ENCODE measurements at places on chromosomes 6 and 20. TPM values are rescaled to one million over a fixed set of nuclear protein-coding genes. Genes with fewer than 3 reads are reported as not detected.

HLA-DOB gene
- total RNA-seq = not detected

RAMACL gene
- total RNA-seq = 0.77 TPM

GJA10 gene
- not detected for total RNA-seq

TRIM40 gene
- total RNA-seq = not detected

WFDC5 gene
- not detected for total RNA-seq

TTK gene
- total RNA-seq = 0.25 TPM

CST1 gene
- total RNA-seq = not detected

SEL1L2 gene
- 1.4 TPM for total RNA-seq

THEMIS gene
- total RNA-seq = 0.22 TPM

CCN6 gene
- not detected for total RNA-seq

DUSP15 gene
- total RNA-seq = 5.1 TPM

COL20A1 gene
- not detected for total RNA-seq

PHACTR3 gene
- total RNA-seq = 4.3 TPM

DNA sequence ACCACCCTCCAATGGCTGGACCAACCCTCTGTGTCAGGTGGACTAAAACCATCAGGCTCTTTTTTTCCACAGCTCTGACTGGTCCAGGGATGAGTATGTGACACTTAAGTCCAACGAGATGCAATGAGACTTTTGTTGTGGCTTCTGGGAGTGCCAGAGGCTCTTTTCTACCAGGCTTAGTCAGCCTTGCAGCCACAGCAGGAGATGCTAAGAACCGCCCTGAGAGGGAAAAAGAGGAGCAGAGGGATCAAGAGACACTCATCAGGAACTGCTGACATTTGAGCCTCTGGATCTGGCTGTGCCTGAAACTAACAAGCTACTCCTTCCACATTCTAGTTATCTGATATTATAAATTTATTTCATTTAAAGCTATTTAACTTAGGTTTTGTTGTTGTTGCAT, 270.9 kb upstream of the SULF2 start:
- no peak for DNase-seq
- no peaks in the 10 kb centered on the region for H3K4me1 ChIP-seq
- H3K27ac ChIP-seq = no peak overlapping the region
- H3K27me3 ChIP-seq = peaks cover 50% of the 10 kb centered on the region

- H3K36me3 ChIP-seq = no peaks in the 10 kb centered on the region
- H3K4me3 ChIP-seq = no peak overlapping the region
- DNase-seq = no peak
- H3K4me1 ChIP-seq = no peaks in the 10 kb centered on the region
- H3K27me3 ChIP-seq = peaks cover 62% of the 10 kb centered on the region
Observed at GRCh38 chr20:44832724-44833123, 22.4 kb upstream of the RIMS4 start.

- DNase-seq = no peak
- H3K36me3 ChIP-seq = no peaks in the 10 kb centered on the region
- H3K4me3 ChIP-seq = no peak overlapping the region
- H3K4me1 ChIP-seq = no peaks in the 10 kb centered on the region
- no peak overlapping the region for H3K27ac ChIP-seq
Observed at GRCh38 chr20:4434681-4435080, 287.0 kb upstream of the PRND start.

DNA sequence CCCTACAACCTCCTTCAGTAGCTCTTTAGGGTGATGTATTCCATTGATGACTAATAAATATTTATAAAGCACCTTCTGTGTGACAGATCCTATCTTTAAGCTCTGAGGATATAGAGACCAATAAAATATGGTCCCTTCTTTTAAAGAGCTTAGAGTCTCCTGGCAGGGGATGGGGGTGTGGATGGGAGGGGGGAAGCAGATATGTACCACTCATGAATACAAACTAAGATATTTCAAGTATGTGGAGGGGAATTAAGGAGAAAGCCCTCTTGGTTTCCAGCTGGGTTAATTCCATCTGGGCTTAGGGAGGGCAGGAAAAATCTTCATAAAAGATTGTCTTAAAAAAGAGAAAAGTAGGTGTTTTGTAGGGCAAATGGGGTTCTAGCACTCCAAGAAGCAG, 21.6 kb upstream of the FBXO9 start:
- H3K4me3 ChIP-seq = no peak overlapping the region
- DNase-seq = no peak
- H3K27ac ChIP-seq = peak overlapping the region; percentile 70
- no peaks in the 10 kb centered on the region for H3K27me3 ChIP-seq

- no peak overlapping the region for H3K27ac ChIP-seq
- DNase-seq = no peak
- H3K4me3 ChIP-seq = no peak overlapping the region
- no peaks in the 10 kb centered on the region for H3K36me3 ChIP-seq
- no peaks in the 10 kb centered on the region for H3K4me1 ChIP-seq
- no peaks in the 10 kb centered on the region for H3K27me3 ChIP-seq
Observed at GRCh38 chr6:23735151-23735550, 390.9 kb upstream of the NRSN1 start.

GRCh38 chr6:36000451-36000850, 24.0 kb downstream of the SLC26A8 start:
- no peaks in the 10 kb centered on the region for H3K4me1 ChIP-seq
- DNase-seq = no peak
- no peak overlapping the region for H3K4me3 ChIP-seq

- H3K27me3 ChIP-seq = no peaks in the 10 kb centered on the region
- no peak overlapping the region for H3K4me3 ChIP-seq
- no peak overlapping the region for H3K27ac ChIP-seq
Observed at GRCh38 chr6:106037060-106037459, 49.1 kb upstream of the PRDM1 start.

- no peak overlapping the region for H3K27ac ChIP-seq
- H3K4me3 ChIP-seq = no peak overlapping the region
- no peaks in the 10 kb centered on the region for H3K27me3 ChIP-seq
- DNase-seq = no peak
Observed at GRCh38 chr20:16158976-16159286, 414.3 kb downstream of the KIF16B start.

DNA sequence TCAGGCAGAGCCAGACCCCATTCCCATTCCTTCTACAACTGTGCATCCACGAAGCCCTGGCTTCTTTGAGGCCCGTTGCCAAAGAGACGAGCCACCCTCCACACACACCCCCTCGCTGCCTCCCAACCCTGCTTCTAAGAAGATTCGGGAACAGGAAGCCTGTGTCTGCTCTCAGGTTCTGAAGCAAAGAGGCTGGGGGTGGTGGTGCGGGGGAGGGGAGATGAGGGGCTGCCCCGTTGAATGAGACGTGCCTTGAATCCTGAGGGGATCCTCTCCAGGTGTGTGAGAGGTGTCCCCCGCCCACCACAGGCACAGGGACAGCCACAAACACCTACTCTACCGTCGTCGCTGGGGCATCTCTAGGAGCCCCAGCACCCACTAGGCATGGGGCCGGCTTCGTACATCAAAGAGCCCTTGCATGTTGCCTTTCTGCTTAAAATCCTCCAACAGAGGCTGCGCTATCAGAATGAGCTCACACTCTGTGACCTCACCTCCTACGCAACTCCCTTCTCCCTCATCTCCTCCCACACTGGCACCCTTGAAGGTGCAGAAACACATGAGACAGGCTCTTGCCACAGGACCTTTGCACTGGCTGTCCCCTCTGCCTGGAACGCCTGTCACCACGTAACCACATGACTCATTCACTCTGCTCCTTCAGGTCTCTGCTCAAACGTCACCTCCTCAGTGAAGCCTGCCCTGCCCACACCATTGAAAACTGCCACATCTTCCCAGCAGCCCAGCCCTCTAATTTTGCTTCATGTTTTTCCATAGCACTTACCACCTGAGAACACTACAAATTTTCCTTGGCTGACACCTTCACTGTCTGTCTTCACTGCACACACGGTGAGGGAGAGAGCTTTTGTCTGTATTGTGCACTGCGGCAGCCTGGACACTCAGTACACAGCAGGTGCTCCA, 58.5 kb downstream of the PREX1 start:
- no peaks in the 10 kb centered on the region for H3K27me3 ChIP-seq
- no peaks in the 10 kb centered on the region for H3K36me3 ChIP-seq
- DNase-seq = no peak
- no peak overlapping the region for H3K4me3 ChIP-seq

DNA sequence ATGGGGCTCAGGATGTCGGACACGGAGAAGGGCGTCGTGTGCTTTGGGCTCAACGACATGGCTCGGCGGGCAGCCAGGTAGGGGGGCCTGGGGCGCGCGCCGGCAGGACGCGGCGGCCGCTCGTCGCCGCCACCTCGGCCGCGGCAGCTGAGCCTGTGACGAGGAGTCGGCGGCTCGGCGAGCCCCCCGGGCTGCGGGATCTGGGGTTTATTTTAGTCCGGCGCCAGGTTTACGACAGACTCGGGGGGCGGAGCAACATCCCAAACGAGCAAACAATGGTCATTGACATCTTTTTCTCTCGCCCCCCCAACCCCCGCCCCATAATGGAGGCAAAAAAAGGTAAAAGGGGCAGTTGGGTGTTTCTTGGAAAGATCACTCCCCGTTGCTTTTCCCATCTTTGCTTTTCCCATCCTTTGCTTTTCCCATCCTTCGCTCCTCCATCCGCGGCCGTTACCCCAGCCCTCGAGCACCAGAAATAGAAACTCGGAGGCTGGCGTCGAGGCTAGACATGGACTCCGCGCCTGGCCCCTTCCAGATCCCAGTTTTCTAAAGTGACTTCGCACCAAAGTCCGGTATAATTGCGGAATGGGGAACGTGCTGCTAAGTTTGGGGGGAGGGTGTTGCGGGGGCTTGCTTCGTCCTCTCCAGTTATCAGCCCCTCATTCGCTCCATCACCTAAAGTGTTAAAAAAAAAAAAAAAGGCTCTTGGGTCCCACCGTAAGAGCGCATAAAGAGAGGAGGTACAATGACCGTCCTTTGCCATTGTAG, at the start of gene NKX2-4:
NKX2-4 (minus strand) TSS at position 186 of the 768 bp plus-strand sequence; CDS start at position 59, 127 bp downstream.
- H3K27me3 ChIP-seq = peaks cover 100% of the 10 kb centered on the region
- H3K4me1 ChIP-seq = peaks cover 15% of the 10 kb centered on the region
- no peak within 1 kb of the TSS for H3K27ac ChIP-seq

GRCh38 chr20:11777387-11778205, 140.1 kb upstream of the BTBD3 start:
- peak overlapping the region; percentile 33 for H3K4me3 ChIP-seq
- no peaks in the 10 kb centered on the region for H3K27me3 ChIP-seq
- H3K27ac ChIP-seq = peak overlapping the region; percentile 0

- no peaks in the 10 kb centered on the region for H3K4me1 ChIP-seq
- no peaks in the 10 kb centered on the region for H3K27me3 ChIP-seq
- no peak overlapping the region for H3K4me3 ChIP-seq
- no peak for DNase-seq
- no peak overlapping the region for H3K27ac ChIP-seq
- no peaks in the 10 kb centered on the region for H3K36me3 ChIP-seq
Observed at GRCh38 chr6:129565366-129565765, 144.6 kb downstream of the ARHGAP18 start.

DNA sequence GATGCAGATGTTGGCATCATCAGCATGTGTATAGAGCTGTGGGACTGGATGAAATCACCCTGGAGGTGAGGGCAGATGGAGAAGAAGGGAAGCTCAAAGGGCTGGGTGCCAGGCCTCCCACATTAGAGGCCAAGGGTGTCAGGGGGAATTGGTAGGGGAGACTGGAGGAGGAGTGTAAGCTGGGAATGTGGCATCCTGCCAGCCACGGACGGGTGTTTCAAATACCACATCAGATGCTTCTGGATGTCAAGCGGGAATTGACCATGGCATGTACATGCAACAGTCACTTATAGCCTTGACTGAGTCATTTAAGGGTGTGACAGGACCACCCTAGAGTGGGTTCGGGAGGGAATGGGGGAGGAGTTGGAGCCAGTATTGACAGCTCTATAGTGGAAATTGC, 9.6 kb downstream of the ERGIC3 start:
- no peak for DNase-seq
- H3K27me3 ChIP-seq = no peaks in the 10 kb centered on the region
- no peak overlapping the region for H3K4me3 ChIP-seq
- H3K36me3 ChIP-seq = peaks cover 85% of the 10 kb centered on the region

GRCh38 chr20:55160037-55160436, 684.6 kb downstream of the DOK5 start:
- H3K27me3 ChIP-seq = no peaks in the 10 kb centered on the region
- no peaks in the 10 kb centered on the region for H3K4me1 ChIP-seq
- H3K4me3 ChIP-seq = no peak overlapping the region
- no peaks in the 10 kb centered on the region for H3K36me3 ChIP-seq

- no peak for DNase-seq
- peaks cover 31% of the 10 kb centered on the region for H3K36me3 ChIP-seq
- H3K4me3 ChIP-seq = peak overlapping the region; percentile 52
- H3K27me3 ChIP-seq = no peaks in the 10 kb centered on the region
- peaks cover 100% of the 10 kb centered on the region for H3K4me1 ChIP-seq
Observed at GRCh38 chr20:19937651-19938420, 79.3 kb upstream of the NAA20 start.

DNA sequence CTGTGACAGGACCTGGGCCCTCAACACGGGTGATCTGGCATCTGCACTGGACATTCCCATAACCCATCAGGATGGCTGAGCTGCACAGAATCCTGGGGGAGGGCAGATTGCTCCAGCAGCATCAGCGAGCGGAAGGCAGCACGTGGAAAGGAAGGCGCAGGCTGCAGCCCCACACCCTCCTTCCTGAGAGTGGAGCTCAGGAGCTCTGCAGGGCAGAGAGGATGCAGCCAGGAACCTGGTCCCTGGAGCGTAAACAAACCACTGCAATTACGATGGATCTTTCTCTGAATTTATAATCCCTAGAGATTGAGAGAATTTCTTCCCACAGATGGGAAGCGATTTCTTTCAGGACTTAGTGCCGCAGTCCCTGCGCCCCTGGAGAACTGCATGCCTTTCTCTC, 39.7 kb upstream of the EMILIN3 start:
- H3K27me3 ChIP-seq = no peaks in the 10 kb centered on the region
- H3K36me3 ChIP-seq = peaks cover 67% of the 10 kb centered on the region
- H3K4me1 ChIP-seq = peaks cover 58% of the 10 kb centered on the region
- peak overlapping the region; percentile 51 for H3K27ac ChIP-seq
- DNase-seq = no peak

DNA sequence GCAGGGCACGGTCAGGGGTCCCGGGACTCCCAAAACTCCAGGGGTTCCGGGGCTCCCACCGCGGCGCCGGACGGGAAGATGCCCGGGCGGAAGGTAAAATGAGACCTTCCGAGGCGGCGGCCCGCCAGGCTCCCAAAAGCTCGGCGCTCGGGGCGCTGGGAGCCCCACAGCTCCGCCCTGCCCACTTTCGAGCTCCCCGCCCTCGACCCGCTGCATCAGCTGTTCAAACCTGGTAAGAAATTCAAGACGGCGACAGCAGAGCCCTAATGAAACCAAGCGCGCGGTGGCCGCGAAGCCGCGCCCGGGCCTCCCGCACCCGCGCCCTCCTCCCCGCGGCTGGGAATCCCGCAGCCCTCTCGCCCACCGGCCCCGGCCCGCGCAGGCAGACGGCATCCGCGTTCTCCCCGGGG, 369 bp downstream of the SLC4A11 start:
- H3K36me3 ChIP-seq = no peaks in the 10 kb centered on the region
- no peak for DNase-seq
- peak overlapping the region; percentile 80 for H3K4me3 ChIP-seq
- H3K27ac ChIP-seq = no peak overlapping the region
- peaks cover 67% of the 10 kb centered on the region for H3K27me3 ChIP-seq

GRCh38 chr20:62244644-62245108, 6.4 kb downstream of the OSBPL2 start:
- H3K27ac ChIP-seq = peak overlapping the region; percentile 70
- no peak for DNase-seq
- no peaks in the 10 kb centered on the region for H3K36me3 ChIP-seq
- no peaks in the 10 kb centered on the region for H3K27me3 ChIP-seq
- peaks cover 100% of the 10 kb centered on the region for H3K4me1 ChIP-seq

GRCh38 chr20:14845199-14846160, 508.1 kb upstream of the FLRT3 start:
- no peak overlapping the region for H3K27ac ChIP-seq
- H3K27me3 ChIP-seq = no peaks in the 10 kb centered on the region
- no peaks in the 10 kb centered on the region for H3K4me1 ChIP-seq
- no peak for DNase-seq
- no peaks in the 10 kb centered on the region for H3K36me3 ChIP-seq
- H3K4me3 ChIP-seq = no peak overlapping the region

All from left ventricle myocardium inferior (tissue), 1 donor.